ENCODE measurements at places on chromosomes 4 and X. TPM values are rescaled to one million over a fixed set of nuclear protein-coding genes. Genes with fewer than 3 reads are reported as not detected.

- no peak for DNase-seq
Observed at GRCh38 chr4:81688085-81688484, 216.4 kb upstream of the RASGEF1B start.

The CSAG2 gene
- polyA plus RNA-seq, result not detected

DNA sequence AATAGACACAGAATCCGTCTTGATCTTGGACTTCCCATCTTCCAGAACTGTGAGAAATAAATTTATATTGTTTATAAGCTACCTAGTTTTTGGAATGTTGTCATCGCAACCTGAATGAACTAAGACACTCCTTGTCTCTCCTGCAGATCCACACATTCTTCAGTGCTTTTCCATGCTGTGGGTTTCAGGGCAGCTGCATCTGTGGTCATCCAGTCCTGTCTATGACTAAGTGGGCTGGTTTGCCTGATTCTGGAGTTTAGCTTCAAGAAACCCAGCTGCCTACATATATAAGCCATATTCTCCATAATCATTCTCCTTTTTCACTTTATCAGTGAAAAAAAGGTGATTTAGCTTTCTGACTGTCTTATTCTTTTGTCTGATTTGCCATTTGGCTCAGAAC lies 170.3 kb upstream of the KIT start:
- DNase-seq, result no peak

DNA sequence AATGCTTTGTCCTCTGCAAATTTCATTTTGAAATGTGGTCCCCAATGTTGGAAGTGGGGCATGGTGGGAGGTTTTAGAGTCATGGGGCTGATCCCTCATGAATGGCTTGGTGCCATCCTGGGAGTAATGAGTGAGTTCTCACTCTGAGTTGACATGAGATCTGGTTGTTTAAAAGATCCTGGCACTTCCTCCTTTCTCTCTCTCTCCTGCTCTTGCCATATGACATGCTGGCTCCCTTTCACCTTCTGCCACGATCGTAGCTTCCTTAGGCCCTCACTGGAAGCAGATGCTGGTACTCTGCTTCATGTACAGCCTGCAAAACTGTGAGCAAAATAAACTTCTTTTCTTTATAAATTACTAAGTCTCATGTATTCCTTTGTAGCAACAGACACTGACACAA lies 262.0 kb downstream of the IL15 start:
- DNase-seq, result no peak

DNA sequence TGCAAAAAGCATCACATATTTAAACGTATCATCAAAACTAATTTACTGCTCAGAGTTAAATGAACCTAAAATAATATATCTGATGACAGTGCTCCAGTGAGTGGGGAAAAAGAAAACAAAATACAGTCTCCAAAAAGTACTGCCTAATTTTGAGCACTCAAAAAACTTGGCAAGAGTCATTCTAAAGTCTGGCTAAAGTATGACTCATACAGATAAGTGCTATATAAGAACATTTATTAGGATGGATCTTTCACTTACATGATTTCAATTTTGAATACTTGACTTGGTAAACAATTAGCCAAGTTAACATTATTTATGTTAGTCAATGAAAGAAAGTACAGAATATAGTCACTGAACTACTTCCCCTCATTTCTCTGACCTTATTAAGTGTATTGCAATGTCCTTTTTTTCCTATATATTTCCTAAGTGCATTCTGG lies 27.2 kb downstream of the FBXO8 start:
- no peak for DNase-seq

Data from right lung (tissue), 10 donors.